ENCODE measurements at places on chromosomes 1 and 21.

DNA sequence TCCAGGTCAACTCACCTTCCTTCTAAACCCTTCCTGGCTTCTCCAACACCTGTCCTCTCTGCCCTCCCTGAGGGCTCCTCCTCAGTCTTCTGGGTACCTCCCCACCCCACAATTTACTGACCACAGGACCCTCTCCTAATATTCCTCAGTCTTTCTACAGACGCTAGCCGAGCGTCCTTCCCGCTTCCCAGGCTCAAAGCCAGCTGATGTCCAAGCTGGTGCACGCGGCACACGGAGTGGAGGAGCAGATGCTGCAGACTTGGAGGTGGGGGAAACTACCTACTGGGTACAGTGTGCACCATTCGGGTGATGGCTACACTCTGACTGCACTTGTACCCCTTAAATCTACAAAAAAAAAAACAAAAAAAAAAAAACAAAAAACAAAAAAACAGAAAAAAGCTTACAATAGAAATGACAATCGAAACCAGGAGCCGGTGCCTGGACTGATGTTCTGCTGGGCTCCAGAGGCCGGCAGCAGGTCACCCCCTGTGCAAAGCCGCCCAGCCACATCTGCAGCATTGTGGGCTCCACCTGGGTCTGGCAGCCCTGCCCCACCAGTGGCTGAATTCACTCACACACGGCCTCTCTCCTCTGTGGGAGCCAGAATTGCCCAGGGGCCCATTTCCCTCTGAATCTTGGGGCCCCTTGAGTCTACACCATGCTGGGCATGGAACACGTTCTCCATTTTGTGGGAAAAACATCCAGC is 7.0 kb downstream of the TRIM11 start:
- no peak for DNase-seq

DNA sequence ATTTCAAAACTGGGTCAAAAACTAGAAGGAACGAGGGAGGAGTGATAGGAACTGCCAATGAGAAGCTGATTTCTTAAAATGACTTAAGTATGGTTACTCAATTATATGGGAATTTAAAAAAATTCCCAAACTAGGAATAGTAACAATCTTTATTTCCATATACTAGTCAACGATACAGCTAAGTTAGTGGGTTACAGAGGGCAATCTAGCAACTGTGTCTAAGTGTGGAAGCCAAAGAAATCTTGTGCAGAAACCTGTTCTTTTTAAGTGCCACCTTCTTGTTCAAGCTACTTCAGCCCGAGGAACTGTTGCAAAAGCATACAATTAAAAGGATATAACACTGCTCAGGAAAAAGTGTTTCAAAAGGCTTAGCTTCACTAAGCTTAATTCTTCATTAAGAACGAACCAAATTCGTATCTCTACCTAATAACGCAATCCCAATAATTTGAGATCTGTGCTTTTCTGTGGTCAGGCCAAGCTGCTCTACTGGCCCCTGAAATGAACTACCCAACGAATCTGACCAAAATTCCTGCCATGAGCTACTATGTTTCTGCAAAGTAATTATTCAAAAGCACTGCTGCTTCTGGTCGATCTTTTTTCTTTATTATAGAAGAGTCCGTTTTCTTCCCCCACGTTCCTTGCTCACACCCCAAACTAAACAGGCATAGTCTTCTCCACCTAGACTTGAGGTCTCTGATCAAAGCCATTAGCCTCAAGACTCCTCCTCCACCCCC is 1.8 kb downstream of the USP24 start:
- no peak for DNase-seq

DNA sequence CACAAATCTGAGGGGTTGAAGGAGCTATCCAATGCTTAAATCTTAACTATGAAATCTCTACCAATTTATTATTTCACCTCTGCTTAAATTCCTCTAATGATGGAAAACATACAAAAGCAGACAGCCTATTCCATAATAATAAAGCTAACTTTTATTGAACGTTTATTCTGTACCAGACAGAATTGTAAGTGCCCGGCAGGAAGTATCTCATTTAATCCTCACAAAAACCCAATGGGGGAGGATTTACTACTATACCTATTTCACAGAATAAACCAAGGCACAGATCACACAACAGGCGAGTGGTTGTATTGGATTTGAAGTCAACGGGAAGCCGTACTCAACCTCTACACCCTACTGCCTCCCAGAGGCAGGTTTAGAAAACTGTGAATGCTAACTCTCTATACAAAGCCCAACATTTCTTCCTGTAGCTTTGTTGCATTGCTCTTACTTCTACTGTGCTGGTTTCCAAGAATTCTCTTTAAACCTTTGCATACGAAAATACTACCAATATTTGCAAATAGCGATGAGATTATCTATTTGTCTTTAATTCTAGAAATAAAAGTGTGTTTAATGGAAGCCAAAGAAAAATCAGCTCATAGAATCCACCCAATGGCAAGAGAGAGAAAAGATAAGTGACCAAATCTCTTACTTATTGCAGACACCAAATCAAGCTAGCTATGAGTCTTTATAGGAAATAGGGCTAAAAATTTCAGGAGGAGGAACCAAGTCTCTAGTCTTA is 33.5 kb upstream of the C1orf53 start:
- no peak for DNase-seq

DNA sequence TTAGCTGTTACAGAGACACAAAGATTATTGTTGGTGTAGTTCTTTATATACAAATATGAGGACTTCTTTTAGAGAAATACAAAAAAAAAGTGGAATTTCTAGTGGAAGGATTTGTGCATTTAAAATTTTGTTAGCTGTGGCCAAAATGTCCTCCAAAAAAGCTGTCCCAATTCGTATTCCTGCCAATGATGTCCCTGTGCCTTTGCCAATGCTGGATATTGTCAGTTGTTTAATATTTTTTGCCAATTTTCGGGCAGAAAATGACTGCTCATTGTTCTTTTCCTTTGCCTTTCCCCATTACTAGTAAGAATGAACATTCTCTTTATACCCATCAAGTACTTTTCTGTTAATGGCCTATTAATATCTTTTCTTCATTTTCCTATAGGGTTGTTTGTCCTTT is 110.0 kb upstream of the HOOK1 start:
- DNase-seq, result no peak

GRCh38 chr21:14010729-14011128 is 200.0 kb downstream of the LIPI start:
- DNase-seq, result no peak

- no peak for DNase-seq
Observed at GRCh38 chr1:178376008-178376407, 120.8 kb downstream of the CLEC20A start.

- no peak for DNase-seq
Observed at GRCh38 chr1:68221980-68222373, 10.3 kb downstream of the WLS start.

- DNase-seq, result no peak
Observed at GRCh38 chr1:56873213-56873612, 18.6 kb downstream of the C8A start.
